ENCODE measurements at places on chromosomes 16 and 17.

DNA sequence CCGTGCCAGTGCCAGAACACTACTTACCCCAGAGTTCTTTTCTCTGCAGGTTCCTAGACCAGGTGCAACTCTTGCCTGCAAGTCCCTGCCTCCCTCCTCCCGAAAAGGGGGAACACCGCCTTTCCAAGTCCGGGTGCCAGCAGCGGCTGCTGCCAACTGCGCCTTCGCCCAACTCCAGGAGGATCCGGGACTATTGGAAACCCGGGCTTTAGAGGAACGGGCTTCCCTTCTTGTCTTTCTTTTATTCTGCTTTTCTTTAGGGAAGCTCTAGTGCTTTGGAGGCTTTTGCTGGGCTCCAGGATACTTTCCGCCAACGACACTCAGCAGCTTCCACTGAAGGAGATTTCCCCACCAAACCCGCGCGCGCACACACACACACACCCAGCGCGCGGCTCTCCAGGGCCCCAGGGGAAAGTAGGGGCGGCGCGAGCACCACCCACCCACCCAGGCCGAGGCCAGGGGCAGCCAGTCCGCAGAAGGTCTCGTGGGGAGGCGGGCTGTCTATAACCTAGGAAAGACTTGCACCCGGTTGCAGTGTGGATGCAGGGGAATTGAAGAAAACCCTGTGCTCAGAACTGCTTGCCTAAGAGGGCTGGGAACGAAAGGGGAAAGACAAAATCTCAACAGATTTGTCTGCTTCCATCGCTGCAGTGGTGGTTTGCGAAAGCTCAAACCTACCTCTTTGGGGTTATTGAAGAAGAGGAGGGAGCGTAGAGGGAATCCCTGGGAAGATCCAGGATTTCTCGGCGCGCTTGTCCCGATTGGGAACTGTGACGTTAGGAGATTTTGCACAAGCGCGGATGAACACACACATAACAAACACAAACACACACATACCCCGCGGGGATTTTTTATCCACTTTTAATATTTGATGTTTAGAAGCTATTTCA lies 977 bp upstream of the CA10 start:
- no peak for DNase-seq

GRCh38 chr17:68600931-68601564 lies at the start of gene FAM20A:
FAM20A (minus strand) TSS chr17:68601367; CDS start chr17:68600666, 701 bp downstream.
- no peak for DNase-seq

GRCh38 chr17:57338257-57338914 lies 82.1 kb downstream of the MSI2 start:
- no peak for DNase-seq

DNA sequence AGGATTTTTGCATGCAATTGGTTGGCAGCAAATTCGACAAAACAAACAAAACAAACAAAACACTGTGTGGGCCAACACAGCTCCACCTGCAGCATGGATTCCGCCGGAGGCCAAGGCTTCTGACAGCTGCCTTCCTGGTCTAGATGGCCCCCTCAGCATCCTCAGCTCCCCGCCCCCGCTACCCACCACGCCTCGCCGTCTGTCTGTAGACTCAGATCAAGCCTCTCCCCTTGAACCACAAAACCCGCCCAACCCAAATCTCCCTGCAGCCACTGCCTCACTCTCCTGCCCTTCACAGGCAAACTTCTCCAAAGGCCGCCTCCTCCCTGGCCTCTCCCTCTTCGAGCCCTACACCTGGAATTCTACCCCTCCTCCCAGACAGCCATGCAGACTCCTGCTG lies 57.9 kb downstream of the RTN4RL1 start:
- no peak for DNase-seq

DNA sequence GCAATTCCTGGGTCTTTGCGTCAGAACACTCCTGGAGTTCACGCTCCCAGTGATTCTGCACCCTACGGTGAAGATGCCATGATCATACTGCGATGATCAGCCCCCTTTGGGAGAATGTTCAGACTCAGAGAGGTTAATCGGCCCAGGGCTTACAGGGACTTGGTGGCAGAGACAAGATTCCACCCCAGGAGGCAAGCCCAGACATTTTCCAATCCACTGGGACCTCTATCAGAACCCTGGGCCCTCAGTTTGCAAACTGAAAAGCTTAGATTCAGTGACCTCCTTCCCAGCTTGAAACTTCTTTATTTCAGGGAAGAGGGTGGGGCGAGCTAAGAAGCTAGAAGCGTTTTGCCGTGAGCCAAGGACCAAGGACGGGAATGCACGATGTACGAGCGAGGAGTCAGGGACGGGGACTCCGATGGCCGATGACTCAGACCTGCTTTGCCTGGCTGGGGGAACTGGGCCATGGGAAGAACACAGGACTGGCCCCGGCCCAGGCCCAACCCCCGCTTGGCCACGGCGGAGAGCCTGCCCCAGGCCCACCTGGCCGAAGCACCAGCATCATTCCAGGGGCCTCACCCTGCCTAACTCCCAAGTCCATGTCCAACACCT lies 34.7 kb downstream of the SOCS3 start:
- no peak for DNase-seq

DNA sequence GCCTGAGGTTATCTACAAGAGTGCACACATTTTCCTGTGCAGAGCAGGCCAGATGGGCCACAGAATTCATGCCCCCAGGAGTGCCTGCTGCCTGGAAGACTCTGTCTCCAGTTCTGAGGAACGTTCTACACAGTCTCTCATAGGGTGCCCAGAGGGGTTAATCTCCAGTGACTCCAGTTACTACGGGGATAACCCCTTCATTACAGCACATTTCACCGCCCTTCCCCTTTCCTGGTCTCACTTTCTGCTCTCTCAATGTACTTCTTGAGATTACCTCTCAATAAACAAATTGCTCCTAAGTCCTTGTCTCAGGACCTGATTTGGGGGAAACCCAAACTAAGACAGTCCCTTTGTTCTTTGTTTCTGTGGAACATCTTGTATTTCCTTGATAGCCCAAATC lies 5.7 kb downstream of the CD300H start:
- no peak for DNase-seq

GRCh38 chr16:16928532-16929109 lies 542.1 kb downstream of the XYLT1 start:
- DNase-seq = no peak

- no peak for DNase-seq
Observed at GRCh38 chr17:75335315-75335714, 46.1 kb upstream of the SLC25A19 start.

GRCh38 chr16:21239646-21240045 lies 6.1 kb downstream of the ANKS4B start:
- no peak for DNase-seq

DNA sequence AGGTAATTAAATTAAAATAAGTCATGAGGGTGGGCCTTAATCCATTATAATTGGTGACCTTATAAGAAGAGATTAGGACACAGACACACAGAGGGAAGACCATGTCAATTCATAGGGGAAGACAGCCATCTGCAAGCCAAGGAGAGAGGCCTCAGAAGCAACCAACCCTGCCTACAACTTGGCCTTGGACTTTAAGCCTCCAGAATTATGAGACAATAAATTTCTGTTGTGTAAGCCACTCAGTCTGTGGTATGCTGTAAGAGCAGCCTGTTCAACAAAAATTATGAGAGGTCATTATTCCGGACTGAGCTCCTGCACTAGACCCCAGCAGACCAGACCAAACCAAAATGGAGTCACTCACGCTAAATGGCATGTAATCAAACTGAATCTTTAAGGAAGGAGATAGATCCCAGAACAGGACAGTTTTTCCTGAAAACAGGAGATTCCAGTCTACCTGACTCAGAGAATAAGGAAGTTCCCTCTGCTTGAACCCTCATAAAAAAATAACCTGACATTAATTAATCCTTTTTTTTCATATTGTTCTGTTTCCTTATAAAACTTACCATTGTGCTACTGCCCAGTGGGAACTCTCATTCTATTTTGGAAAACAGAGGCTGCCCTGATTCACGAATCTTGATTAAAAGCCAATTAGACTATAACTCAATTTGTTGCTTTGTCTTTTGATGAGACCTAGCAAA lies 74.3 kb downstream of the DNAH3 start:
- no peak for DNase-seq

DNA sequence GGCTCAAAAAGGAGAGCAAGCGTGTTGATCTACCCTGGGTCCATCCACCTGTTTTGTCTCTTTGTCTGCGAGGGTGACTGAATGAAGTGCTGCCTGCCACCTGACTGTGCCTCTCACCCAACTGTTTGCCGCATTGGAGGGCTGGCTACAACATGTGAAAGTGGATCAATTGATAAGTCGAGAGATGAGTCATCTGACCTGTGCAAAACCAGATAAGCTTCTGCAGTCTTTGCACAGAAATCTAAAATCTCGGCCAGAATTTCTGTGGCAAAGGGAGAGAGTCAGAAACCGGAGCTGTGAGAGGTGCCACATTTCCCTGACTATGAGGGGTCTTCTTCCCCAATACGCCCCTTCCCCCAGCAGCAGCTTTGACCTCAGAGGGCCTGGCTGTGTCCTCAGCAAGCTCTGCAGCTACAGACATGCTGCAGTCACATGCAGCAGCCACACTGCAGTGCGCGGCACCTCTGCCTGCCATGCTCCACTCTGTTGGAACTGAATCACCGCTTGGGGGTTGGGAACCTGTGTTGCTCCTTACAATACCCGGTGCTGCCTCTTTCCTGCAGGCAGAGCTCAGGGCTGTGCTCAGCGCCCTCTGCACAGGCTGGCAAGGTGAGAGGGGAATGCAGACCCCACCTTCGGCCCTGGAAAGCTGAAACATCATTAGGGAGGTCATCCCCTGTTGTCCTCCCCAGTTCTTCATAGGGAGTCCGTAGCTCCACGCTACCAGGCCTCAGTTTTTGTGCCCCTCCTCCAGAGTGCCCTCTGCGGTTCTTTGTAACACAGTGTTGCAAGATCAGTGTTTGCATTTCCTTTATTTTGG lies 16.2 kb upstream of the HAS3 start:
- DNase-seq = no peak

DNA sequence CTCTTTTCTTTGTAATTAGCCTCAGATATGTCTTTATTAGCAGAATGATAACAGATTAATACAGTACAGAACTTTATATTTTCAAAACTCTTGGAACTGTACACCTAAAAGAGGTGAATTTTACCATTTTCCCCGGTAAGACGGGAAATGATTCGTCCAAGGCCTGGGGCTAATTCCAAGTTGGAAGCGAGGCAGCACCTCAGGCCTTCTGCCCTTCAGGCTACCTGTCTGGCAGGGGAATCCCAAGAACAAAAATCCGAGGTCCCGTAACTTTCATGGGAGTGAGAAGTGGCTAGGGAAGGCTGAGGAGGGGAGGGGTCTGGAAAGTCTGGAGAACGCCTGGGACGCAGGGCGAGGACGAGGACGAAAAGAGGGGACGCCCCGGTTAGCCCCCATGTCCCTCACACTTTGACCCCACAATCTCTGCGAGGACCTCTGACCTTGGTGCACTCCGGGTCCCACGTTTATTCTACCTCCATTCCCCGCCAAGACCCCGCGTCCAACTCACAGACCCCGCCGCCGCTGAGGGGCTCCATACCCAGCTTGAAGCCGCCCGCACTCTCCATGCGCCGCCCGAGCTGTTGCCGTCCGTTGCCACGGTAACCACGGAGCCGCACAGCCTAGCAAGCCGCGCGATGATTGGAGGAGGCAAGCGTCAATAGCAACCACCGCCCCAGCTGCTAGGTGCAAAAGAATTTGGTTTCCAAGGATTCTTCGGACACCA lies at the start of gene HYDIN:
Gene HYDIN (minus strand): TSS at position 601 of the 724 bp plus-strand sequence. CDS start 43,827 bp downstream, outside the sequence.
- DNase-seq = no peak

GRCh38 chr17:55757659-55758058 lies 6.8 kb downstream of the PCTP start:
- no peak for DNase-seq

DNA sequence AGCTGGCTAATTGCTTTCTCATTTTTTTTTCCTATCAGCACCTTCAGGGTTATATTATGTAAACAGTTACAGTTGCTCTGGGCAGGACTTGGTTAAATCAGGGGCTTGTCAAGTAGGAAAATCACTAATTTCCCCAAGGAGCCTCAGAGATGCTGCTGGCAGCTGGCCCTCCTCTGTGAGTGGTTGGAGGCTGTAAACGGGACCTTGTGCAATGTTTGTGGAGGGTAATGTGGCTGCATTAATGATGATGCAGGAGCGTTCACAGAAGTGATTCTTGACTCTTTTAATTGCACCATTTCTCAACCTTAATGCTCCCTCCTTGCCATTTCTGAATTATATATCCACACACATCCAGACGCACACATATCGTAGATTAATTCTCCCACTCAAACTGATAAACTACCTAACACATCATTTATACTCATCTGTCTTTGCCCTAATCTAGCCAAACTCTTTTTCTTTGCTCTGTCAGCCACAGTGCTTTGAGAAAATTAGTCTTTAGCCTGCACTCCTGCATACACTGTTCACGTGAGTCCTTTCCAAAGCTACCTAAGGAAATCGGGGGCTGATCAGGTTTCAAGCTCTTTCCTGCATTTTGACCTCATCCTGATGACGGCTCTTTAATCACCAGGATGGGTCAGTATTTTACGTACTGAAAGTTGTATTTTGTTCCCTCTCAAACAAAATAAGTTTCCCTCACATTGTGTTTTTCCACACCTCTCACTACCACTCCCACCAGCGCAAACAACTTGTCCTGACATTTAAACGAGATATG lies 154.4 kb upstream of the PIRT start:
- DNase-seq = no peak

DNA sequence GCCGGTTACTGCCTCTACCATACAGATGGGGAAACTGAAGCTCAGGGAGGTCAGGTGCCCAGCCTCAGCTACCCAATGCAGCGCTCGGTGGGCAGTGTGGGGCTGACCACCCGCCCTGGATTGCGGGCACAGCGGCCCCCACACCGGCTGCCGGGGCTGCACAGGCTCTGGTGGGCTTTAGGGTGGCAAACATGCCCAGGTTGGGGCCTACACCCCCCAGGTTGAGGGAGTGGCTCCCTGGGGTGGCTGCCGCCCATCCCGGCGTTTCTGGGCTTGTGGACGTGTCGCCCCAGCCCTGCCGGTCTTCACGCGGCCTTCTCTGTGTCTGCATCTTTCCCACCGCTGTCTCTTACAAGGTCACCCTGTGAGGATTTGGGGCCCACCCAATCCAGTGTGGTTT lies 40.9 kb upstream of the SSTR5 start:
- no peak for DNase-seq

DNA sequence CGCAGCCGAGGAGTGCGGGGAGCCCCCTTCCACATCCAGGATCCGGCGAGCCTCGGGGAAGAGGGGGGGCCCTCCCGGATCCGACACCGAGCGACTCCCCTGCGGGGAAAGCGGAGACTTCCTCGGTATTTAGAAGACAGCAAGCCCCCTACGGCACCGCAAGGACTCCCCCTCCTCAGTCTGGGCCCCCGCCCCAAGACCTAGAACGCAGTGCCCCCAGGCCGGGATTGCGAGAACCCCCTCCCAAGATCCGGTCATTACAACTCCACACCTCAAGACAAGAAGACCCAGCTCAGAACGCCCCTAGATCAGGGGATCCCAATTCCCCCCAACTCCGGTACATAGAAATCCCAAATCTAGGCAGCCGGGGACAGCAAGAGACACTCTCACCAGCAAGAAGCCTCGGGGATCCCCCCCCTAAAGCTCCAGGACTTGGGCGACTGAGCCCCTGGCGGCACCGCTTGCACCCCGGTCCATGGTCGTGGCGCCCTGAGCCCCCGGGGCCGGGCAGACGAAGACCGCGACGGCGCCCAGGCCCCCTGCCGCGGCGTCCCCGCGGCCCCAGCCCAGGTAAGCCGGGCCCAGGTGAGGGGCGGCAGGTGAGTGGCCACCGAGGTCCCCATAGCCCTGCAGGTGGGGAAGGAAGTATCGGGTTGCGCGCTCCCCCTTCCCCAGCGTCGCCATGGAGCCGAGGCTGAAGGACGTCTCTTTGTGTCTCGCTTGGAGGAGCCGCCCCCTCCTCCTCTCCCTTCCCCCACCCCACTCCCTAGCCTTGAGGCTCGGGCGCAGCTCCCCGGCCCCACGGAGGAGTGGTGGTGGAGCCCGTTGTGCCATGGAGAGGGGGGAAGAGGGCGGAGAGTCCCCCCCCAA lies 641 bp downstream of the SBK1 start:
- DNase-seq = no peak

Data from stimulated activated CD8-positive, alpha-beta memory T cell treated with anti-CD3 and anti-CD28 coated beads, Interleukin-4, amount 100 ng/mL, for 4 hours (primary cell).